IMR-90 (cell line): ENCODE measurements at places on chromosomes 1 and 21. TPM values are rescaled to one million over a fixed set of nuclear protein-coding genes. Genes with fewer than 3 reads are reported as not detected.

- DNase-seq = peak; percentile 70
Observed at GRCh38 chr1:207309745-207310273, 11.7 kb upstream of the CD55 start.

GRCh38 chr1:170009551-170009950 is 64.9 kb downstream of the KIFAP3 start:
- no peak for DNase-seq

DNA sequence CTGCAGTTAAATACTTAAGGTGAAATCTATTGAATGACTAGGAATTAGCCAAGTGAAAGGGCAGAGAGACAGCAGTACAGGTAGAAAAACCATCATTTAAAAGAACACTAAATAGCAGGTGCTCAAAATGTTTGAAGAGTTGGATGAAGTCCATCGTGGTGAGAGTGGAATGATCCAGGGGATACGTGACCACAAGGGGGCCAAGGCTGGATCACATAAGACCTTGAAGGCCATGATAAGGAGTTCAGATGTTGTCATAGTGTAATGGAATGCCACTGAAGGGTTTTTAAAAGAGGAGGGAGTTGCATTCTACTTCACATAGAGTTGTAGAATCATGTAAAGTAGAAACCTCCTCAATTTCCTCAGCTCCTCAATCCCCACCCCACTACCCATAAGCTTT is 34.8 kb upstream of the HOOK1 start:
- DNase-seq = no peak

DNA sequence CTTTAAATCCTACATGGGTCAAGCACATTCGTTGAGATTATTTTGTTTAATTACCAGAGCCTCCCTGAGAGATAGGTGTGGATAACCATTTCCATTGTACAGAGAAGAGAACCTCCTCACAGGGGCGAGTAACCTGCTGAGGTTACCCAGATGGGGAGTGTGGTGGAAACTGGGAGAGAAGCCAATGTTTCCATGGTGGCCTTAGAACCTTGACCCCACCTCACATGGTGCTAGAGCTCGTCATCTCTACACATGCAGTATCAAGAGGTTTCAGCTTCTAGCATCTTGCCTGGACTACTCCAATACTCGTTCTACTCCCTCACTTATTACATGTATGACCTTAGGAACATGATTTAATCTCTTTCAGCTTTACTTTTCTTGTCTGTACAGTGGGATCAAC is 4.8 kb downstream of the REG4 start:
- no peak for DNase-seq

The ERICH3 gene
- total RNA-seq = not detected in 2 replicates
